ENCODE measurements at places on chromosomes 1 and 21.

- DNase-seq, result no peak
Observed at GRCh38 chr1:34701326-34702060, 53.4 kb upstream of the GJB5 start.

DNA sequence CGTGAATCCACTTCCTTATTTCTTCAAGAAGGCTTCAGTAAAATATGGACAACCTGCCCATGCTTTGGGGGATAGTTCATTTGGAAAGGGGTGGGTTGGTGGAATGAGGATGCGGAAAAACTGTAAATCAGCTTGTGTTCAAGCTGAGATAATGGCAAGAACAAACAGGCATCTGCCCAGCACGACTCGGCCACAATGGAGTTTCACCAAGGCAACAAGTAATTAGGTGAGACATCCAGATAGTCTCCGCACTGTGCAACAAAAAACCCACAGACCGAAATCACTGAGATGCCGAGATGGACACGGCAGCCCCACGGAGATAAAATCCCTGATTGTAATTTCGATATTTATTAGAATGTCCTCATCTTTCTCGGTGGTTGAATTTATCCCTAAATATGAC is 455.2 kb downstream of the AJAP1 start:
- no peak for DNase-seq

- no peak for DNase-seq
Observed at GRCh38 chr1:98112626-98113025, 191.8 kb upstream of the DPYD start.

DNA sequence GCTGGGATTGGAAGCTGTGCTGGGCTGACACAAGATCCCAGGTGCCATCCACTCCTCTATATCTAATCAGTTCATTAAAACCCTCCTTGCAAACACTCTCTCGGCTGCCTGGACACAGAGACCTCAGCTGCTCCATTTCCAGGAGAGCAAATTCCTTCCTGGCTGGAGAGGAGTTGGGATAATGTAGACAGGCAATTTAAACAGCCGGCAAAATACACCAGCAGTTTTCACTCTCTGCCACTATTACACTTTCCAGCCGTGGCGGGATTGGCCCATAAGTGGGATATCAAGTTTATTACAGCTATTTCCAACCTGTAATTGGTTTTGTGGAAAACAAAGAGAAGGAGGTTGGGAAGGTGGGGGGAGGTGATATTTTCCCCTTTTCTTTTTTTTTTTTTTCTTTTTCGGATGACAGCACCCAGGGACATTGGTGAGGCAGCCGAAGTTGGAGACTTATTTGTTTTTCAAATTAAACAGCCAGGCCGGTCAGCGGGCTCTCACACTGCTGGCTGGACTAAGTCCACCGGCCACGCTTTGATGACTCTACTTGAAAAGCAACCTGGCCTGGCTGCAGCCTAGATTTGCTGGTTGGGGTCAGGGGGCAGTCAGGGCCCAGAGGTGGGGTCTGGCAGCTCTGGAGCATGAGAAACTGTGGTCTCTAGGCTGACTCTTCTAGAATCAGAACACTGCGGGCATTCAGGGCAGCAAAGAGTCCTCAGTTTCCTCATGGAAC is 177.4 kb downstream of the IGSF21 start:
- DNase-seq, result no peak

- no peak for DNase-seq
Observed at GRCh38 chr1:3125078-3125477, 56.1 kb downstream of the PRDM16 start.

GRCh38 chr21:33668180-33668579 is 25.9 kb downstream of the ITSN1 start:
- no peak for DNase-seq

GRCh38 chr21:44477712-44478111 is 22.4 kb downstream of the LRRC3 start:
- DNase-seq, result no peak

DNA sequence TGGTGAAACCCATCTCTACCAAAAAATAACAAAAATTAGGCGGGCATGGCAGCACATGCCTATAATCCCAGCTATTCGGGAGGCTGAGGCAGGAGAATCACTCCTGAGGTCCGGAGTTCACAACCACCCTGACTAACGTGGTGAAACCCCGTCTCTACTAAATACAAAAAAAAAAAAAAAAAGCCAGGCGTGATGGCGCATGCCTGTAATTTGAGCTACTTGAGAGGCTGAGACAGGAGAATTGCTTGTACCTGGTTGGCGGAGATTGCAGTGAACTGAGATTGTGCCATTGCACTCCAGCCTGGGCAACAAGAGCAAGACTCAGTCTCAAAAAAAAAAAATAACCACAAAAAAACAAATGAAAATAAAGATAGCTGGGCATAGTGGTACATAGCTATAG is 42.3 kb downstream of the CC2D1B start:
- no peak for DNase-seq

- DNase-seq, result no peak
Observed at GRCh38 chr1:225852413-225853124, 29.6 kb downstream of the TMEM63A start.

DNA sequence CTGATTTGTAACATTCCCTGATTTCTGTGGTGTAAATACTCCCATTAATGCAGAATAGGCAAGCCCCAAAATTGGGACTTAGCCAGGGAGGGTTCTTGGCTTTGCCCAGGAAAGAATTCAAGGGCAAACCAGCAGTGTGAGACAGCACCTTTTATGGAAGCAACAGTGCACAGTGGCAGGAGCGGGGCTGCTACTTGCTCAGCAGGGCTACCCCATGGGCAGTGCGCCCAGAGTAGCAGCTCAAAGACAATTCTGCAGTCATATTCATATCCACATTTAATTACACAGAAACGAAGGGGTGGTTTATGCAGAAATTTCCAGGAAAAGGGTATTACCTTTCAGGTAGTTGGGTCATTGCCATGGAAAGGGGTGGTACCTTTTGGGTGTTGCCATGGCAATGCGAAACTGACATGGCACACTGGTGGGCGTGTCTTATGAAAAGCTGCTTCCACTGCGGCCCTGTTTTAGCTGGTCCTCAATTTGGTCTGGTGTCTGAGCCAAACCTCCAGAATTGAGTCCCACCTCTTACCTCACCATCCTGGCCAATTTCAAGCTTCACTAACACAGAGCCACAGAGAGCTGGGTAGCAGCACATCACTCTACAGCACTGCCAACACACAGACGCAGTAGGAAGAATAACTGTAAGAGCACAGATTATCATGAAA is 35.9 kb downstream of the FHAD1 start:
- DNase-seq, result no peak
